ENCODE measurements at places on chromosomes 2 and 18.
A peak's percentile ranks its signal among the peaks of the same experiment; 100 is the strongest.

DNA sequence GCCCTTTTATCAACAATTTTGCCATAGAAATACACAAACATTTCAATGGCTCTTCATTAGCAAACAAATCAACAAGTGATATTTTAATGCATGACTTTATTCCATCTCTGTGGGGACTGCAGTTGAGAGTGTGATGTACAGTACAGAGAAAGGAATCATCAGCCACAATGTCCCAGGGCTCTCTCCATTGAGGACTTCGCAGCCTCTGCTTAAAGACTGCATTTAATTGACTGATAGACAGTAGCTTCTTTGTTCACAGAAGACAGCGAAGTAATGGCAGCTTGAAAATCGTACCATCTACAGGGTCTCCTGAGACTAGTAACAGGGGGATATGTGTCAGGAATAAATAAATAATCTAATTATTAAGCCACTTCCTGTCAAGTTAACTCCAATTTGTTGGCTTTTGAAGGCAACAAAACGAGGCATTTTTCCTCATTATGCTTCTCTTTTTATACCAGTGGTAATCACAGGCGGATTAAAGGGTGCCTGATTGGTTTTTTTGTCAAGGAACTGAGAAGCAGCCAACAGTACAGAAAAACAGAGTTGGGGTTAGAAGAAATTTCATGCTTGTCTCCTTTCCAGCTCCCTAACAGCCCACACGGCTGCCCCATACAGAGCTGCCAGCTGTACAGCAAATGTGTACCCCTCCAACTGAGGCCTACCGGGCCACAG lies 164.3 kb downstream of the ZNF521 start:
- no peak for DNase-seq

- DNase-seq: no peak
Observed at GRCh38 chr2:75646090-75646582, 447 bp upstream of the MRPL19 start.

GRCh38 chr2:232361646-232362045 lies 16.9 kb upstream of the ALPP start:
- no peak for DNase-seq

- DNase-seq: no peak
Observed at GRCh38 chr2:88638123-88638650, 10.9 kb upstream of the EIF2AK3 start.

DNA sequence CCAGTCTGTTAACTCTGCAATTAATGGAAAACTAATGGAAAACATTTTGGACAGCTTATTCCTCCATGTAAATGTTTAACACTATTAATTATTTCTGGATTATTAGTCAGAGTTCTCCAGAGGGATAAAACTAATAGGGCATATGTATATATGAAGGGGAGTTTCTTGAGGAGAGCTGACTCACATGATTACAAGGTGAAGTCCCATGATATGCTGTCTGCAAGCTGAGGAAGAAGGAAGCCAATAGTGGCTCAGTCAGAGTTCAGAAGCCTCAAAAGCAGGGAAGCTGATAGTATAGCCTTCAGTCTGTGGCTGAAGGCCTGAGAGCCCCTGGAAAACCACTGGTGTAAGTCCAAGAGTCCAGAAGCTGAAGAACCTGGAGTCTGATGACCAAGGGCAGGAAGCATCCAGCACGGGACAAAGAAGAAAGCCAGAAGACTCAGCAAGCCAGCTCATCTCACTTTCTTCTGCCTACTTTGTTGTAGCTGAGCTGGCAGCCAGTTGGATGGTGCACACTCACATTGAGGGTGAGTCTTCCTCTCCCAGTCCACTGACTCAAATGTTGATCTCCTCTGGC lies 136.0 kb downstream of the PTH2R start:
- no peak for DNase-seq

- no peak for DNase-seq
Observed at GRCh38 chr2:108803045-108803736, 16.6 kb downstream of the CCDC138 start.

GRCh38 chr18:79580498-79581171 lies 99.0 kb upstream of the CTDP1 start:
- no peak for DNase-seq

- no peak for DNase-seq
Observed at GRCh38 chr18:74507097-74507881, 11.1 kb downstream of the CNDP2 start.

- no peak for DNase-seq
Observed at GRCh38 chr18:45920367-45920766, 46.8 kb downstream of the EPG5 start.

DNA sequence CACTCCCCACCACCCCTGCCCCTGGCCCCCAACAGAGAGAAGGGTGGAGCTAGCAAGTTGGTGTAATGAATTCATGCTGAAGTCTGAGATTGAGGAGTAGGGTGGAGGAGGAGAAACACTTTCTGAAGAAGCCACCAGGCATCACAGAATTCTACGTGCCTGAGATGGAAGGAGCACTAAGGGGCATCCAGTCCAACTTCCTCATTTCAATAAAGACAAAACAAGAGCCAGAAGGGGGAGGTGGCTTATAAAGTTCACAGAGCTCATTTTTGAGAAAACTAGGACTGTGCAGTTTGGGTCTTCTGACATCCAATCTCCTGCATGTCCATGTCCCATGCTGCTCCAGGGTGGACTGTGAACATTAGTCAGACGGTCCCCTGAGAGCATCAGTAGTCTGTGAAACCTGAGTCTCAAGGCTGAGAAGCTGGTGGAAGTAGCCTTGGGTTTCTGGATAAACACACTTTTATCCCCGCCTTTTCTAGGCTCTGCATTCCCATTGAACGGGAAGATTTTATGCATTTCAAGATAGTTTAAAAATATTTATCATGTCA lies 77.7 kb downstream of the TRIM43 start:
- no peak for DNase-seq

DNA sequence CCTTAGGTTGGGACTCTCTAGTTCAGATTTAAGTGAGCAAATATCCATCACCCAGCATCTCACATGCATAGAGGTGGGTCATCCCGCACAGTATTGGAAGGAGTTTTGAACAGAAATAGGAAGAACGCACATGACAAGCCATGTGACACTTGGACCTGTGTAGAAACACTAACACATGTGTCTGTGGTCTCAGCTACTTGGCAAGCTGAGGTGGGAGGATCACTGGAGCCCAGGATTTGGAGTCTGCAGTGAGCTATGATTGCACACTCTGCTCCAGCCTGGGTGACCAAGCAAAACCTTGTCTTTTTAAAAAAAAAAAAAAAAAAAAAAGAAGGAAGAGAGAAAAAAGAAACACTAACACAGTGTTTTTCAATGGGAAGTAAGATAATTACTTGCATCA lies 5.4 kb upstream of the MTCL1 start:
- no peak for DNase-seq

- DNase-seq: no peak
Observed at GRCh38 chr2:25053041-25053440, 11.2 kb downstream of the EFR3B start.

DNA sequence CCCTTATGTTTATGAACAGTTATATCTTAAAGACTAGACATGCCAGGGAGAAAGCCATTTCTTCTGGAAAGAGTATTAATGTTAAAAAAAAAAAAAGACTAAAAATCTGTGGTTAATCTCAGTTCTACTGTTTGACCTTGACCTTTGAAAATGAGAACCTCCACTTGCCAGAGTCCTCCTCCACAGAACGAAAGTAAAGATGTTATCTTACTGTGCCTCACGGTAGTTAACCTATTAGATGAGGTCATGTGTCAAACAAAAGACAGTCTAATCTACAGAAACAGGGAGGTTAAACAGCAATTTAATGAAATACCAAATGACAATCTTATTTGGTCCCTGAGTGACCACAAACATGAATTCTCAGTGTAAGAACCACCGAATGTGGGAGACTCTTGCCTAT lies 51.2 kb downstream of the SLC14A2 start:
- DNase-seq: peak; percentile 66

DNA sequence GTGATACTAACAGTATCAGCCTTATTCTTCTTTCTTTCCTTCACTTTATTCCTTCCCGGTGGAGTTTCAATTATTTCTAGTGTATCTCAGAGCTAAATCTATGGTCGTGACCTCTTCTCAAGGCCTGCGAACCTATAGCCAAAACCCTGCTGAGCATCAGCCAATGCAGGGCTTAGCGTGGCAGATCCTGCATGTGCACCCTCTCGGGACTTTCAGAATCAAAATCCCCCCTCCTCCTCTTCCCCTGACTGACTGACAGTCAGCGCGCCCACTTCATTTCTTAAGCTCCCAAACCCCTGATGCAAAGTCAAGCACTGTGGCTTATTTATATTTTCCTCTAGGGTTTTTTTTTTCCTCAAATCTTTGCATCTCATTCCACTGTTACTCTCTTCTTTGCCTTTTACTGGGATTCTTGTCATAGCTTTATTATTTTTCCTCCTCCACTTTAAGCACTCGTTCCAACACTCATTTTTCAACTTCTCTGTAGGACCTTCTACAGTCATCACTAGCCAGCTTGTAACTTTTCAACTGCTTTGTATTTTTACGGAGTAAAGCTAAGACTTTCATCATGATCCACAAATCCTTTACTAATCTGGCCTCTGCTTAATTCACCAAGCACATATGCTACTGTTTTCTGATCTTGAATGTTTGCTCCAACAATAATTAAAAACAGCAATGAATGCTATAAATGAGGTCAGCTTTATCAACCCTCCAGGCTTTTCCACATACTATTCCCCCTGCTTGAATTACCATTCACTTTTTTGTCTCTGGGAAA lies 896.5 kb upstream of the PIK3C3 start:
- no peak for DNase-seq

DNA sequence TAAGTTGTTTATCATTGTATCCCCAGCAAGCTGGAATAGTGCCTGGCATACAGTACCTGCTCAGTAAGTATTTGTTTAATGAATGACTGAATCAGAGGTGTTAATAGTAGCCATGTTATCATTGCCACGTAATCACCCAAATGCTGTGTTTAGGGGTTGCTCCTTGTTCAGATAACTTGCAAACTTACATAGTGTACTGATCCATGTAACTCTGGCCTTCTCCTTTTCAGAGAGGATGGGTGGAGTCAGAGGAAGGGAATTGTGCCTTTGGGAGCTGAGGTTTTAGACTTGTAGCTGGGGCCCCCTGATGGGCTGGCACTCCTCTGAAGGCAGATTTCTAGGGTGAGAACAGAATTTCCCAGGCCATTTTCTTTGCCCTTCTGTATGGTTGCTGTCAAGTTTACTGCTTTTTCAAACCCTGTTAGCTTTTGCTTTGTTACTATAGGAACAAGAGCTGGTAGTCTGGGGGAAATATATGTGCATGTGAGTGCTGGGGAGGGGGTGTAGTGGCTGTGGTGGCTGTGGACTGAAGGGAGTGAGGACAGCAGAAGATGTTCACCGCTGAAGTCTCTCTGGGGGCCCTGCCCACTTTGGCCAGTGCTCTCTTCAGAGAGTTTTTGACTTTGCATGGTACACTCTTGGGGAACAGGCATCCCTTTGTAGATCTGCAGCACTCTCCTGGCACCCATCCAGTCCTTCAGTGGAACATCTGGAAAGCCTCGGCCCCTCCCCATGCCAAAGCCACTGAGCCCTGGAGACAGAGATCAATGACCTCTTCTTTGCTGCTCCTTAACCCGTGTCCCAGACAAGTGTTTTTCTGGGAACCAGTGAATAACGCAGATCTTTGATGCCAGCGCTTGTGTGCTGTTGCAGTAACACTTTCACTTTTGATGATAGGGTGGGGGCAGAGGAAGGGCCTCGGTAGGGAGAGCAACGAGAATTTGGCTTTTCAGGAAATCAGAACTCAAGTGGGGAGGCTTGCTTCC lies 209.0 kb downstream of the PRKCE start:
- peak; percentile 15 for DNase-seq

GRCh38 chr18:57649556-57650500 lies 28.2 kb upstream of the NARS1 start:
- DNase-seq: no peak

- peak; percentile 43 for DNase-seq
Observed at GRCh38 chr2:25606892-25607291, 66.5 kb downstream of the DTNB start.

DNA sequence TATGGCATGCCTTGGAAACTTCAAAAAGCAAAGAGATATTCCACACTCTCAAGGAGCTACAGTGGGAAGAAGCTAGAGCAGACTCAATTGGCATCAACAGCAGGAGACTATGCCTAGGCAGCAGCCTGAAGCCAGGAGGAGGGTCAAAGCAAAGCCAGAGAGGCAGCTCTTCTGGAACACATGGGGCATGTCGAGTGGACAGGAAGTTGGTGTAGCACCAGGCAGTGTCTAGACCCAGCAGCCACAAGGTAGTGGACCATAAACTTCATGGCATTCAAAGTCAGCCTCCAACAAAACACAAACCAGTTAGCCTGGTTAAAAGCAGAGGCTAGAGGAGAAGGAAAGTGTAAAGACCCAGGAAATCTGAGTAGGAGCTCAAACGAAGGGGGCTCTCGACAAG lies 311.2 kb upstream of the PKDCC start:
- no peak for DNase-seq

GRCh38 chr18:79485788-79486355 lies 90.1 kb downstream of the NFATC1 start:
- DNase-seq: no peak

DNA sequence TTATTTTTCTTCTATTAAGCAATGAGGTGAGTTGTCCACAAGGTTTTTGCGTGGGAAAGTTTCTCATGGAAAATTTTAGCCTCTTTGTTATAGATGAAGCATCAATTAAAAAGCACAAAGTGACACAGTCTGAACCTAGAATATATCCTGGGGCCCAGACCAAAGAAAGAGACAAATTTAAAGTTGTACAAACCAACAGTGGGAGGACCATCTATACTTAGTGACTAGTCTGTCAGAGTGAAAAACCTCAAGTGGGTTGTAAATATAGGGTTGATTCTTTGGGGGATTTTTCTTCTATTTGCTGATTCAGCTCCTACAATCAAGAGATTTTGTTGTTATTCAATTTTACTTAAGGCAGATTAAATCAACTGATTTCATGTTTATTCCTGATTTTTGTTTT lies 256.2 kb downstream of the SATB2 start:
- DNase-seq: no peak

GRCh38 chr2:155442755-155443372 lies 744.4 kb downstream of the KCNJ3 start:
- DNase-seq: no peak

DNA sequence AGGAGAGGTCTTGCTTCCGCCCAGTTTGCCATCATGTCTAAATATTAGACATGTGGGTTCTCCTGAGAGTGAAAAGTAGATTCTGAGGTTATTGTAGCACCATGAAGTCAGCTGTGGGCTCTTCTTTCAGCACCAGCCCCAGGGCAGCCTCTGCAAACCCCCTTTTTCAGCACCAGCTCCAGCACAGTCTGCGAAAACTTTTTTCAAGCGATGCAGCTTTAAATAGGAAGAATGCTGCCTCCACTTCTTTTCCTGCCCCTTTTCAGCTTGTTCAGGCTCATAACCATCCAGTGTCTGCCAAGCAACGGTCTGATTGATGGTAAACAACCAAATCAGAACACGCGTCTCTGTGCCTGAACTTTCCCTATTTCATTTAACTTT lies at the start of gene COL5A2:
TSS of gene COL5A2 (minus strand) at position 192 of the 381 bp plus-strand sequence. CDS start at position 35, 157 bp downstream.
- no peak for DNase-seq

- DNase-seq: no peak
Observed at GRCh38 chr2:200278694-200279316, 27.7 kb upstream of the SPATS2L start.

- DNase-seq: no peak
Observed at GRCh38 chr18:24930971-24931370, 421.0 kb downstream of the ZNF521 start.

Measured in CD4-positive, alpha-beta T cell treated with Interleukin-2 at 100 ng/mL for 4 hours (primary cell).